ENCODE measurements at places on chromosomes 3 and 15. TPM values are rescaled to one million over a fixed set of nuclear protein-coding genes. Genes with fewer than 3 reads are reported as not detected.

Gene GBE1
- 11.3 TPM for total RNA-seq

Gene RCN2
- total RNA-seq = 137 TPM

Gene PEX5L
- 41.0 TPM for total RNA-seq

Gene SLC28A2
- total RNA-seq = not detected

Gene GHRL
- 0.64 TPM for total RNA-seq

Gene SMCO1
- not detected for total RNA-seq

Gene GOLGB1
- total RNA-seq = 40.9 TPM

Gene KCNAB1
- 16.5 TPM for total RNA-seq

Gene P2RY13
- not detected for total RNA-seq

Gene SSUH2
- total RNA-seq = 0.66 TPM

Gene DRD3
- total RNA-seq = not detected

Gene THSD4
- total RNA-seq = 12.3 TPM

Gene MYO5C
- total RNA-seq = 0.66 TPM

Gene MEGF11
- total RNA-seq = 2.6 TPM

Gene ATRIP
- 15.8 TPM for total RNA-seq

Gene GOLGA8N
- not detected for total RNA-seq

Gene ERICH6
- 0.69 TPM for total RNA-seq

Gene CKMT1B
- 18.8 TPM for total RNA-seq

Gene ZNF445
- 66.8 TPM for total RNA-seq

Gene CPNE9
- 54.6 TPM for total RNA-seq

Gene CAMK1
- 8.2 TPM for total RNA-seq

Gene PROS1
- 4.9 TPM for total RNA-seq

Gene ZNF80
- total RNA-seq = not detected

Gene FRG2C
- total RNA-seq = 0.47 TPM

Gene CNTN3
- total RNA-seq = 2.2 TPM

Gene EXD1
- total RNA-seq = not detected

Gene TGM5
- not detected for total RNA-seq

Gene CHRNA5
- total RNA-seq = 55.3 TPM

Gene RTP1
- not detected for total RNA-seq

Gene HIGD2B
- not detected for total RNA-seq

Gene SEMA3G
- 0.59 TPM for total RNA-seq

Gene CAMKV
- total RNA-seq = 518 TPM

Gene TM6SF1
- total RNA-seq = not detected

Gene DPPA4
- total RNA-seq = 89.5 TPM

Gene SLC9C1
- total RNA-seq = not detected

Gene ACTRT3
- 1.8 TPM for total RNA-seq

Gene KY
- not detected for total RNA-seq

Gene A4GNT
- not detected for total RNA-seq

Gene SPESP1
- total RNA-seq = not detected

Gene ROPN1
- total RNA-seq = not detected

Gene TIMP4
- total RNA-seq = not detected

Gene GOLGA8J
- not detected for total RNA-seq

Gene NR1I2
- total RNA-seq = not detected

Gene GOLGA6L9
- total RNA-seq = 17.5 TPM

Gene POTEB2
- not detected for total RNA-seq

Gene NPHP3
- total RNA-seq = 8.4 TPM

Gene ADGRG7
- total RNA-seq = not detected

Gene ZNF620
- total RNA-seq = 18.6 TPM

Data from glutamatergic neuron (in vitro differentiated cells).